ENCODE measurements at places on chromosomes 5 and 9. TPM values are rescaled to one million over a fixed set of nuclear protein-coding genes. Genes with fewer than 3 reads are reported as not detected.

Gene SAXO1
- not detected for total RNA-seq

Gene UNC13B
- 11.9 TPM for total RNA-seq

Gene PCA3
- not detected for total RNA-seq

Gene DELE1
- total RNA-seq = 47.9 TPM

Gene MAT2B
- 63.1 TPM for total RNA-seq

Gene FSTL4
- total RNA-seq = not detected

Gene ESM1
- total RNA-seq = 25.5 TPM

- no peak overlapping the region for H3K27ac ChIP-seq
- H3K36me3 ChIP-seq = no peaks in the 10 kb centered on the region
- peaks cover 21% of the 10 kb centered on the region for H3K27me3 ChIP-seq
- H3K4me3 ChIP-seq = no peak overlapping the region
- DNase-seq = no peak
- H3K4me1 ChIP-seq = no peaks in the 10 kb centered on the region
These were observed 97.7 kb downstream of the SLC1A3 start for GRCh38 chr5:36704131-36704530.

DNA sequence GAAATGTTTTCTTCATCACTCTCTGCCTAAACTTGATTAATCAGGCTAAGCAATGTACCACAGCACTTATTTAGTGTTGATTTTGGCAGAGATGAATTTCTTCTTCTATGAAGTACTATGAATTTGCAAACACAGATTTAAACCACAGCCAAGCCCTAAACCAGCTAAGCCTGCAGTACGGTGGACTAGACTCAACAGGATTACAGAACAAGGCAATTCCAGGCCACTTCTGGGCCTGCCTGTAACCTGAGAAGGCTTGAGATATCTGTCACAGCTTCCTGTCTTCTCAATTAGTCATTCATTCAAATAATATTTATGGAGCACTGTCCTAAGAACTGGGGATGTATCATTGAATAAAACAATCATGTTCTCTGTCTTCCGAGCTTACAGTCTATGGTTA, 32.4 kb upstream of the CAST start:
- H3K4me1 ChIP-seq = peaks cover 58% of the 10 kb centered on the region
- peak; percentile 92 for DNase-seq
- no peaks in the 10 kb centered on the region for H3K27me3 ChIP-seq
- H3K36me3 ChIP-seq = no peaks in the 10 kb centered on the region
- 0 out of 2 replicates have a peak overlapping the region, but pooled peaks have one; percentile 17 for H3K4me3 ChIP-seq
- peak overlapping the region; percentile 68 for H3K27ac ChIP-seq

DNA sequence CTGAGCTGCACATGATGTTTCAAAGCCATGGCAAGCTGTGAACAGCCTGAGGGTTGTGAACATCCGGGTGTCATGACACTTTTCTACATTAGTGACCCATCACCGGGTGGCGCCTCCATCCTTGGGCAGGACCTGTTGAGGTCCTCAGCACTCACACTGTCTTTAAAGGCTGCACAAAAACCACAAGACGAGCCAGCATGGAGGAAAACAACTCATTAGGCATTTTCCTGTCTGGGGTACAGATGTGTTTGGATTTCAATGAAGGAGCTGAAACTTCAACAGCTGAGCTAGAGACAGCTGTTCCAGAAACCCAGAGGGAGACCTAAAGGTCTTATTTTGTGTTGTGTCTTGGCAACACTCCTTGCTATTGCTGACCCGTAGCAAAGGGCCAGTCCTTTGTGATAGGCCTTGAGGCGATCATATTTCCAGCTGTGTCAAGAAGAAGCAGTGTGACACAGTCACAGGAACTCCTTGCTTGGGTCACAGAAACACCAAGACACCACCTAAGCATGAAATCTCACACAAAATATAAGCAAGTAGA, 151.8 kb upstream of the VLDLR start:
- DNase-seq = peak; percentile 37
- H3K4me3 ChIP-seq = no peak overlapping the region
- no peaks in the 10 kb centered on the region for H3K4me1 ChIP-seq
- no peaks in the 10 kb centered on the region for H3K36me3 ChIP-seq
- H3K27ac ChIP-seq = no peak overlapping the region
- H3K27me3 ChIP-seq = no peaks in the 10 kb centered on the region

DNA sequence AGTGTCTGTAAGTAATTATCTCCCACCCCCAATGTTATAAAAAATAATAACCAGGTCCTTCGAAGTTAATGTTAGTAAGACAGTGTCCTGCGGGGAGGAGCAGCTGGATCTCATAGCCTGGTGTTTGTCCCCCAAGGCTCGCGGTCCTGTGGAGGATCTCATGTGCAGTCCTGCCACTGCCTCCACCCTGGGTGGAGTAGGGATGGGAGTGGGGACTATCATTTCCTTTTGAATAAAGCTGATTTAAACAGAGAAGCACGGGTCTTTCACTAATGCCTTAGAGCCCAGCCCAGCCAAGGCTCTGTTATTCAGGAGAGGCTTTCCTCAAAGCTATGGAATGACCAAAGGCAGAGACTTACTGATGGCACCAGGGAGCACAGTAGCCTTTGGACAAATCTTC, 40.2 kb downstream of the SUB1 start:
- peaks cover 10% of the 10 kb centered on the region for H3K4me1 ChIP-seq
- no peaks in the 10 kb centered on the region for H3K36me3 ChIP-seq
- H3K27ac ChIP-seq = no peak overlapping the region
- no peak overlapping the region for H3K4me3 ChIP-seq
- H3K27me3 ChIP-seq = no peaks in the 10 kb centered on the region
- DNase-seq = no peak

DNA sequence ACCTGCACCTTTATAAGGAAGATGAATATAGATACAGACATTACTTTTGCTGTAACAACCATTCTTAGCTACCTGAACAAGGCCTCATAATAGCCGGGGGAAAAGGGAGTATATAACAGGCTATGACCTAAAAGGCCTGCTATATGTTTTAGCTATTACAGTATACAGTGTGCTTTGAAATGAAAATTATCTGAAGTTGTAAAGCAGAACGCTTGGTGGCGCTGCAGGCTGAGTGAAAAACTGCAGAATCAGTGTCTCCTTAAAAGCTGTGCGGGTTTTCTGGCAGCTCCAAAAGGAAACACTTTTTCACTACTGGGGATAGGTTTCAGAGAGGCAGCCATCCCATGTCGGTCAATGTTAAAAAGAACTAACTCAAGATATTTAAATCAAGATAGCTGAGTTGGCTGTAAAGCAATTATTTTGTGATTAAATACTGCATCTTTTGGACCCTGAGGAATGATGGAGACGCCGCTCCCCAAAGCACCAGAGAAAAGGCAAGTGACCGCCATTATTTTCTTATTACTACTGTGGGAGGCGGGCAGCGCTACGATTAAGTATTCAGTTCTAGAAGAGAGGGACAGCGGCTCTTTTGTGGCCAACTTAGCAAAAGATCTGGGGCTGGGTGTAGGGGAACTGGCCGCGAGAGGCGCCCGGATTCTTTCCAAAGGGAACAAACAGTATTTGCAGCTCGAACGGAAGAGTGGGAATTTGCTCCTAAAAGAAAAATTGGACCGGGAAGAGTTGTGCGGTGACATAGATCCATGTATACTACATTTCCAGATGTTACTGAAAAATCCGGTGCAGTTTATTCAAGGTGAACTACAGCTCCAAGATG, 5.9 kb downstream of the PCDHB6 start:
- H3K36me3 ChIP-seq = no peaks in the 10 kb centered on the region
- no peak overlapping the region for H3K4me3 ChIP-seq
- 0 out of 2 replicates have a peak, but pooled peaks cover 4% of the 10 kb centered on the region for H3K27me3 ChIP-seq

DNA sequence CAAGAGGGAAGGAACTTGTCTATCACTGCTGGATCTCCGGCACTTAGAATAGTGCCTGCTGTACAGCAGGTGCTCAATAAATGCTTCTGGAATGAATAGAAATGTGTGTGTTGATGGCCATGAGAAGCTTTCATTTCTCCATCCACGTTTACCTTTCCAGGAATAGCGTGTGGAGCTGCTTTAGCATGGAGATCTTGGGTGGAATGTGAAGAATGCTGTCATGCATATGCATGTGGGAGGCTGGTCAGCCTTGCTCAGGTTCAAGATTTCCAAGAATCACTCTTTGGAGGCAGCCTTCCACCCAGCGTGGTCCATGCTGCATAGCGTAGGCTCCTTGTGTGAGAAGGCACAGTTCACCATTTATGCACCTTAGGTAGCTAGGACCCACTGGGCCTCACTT, 19.2 kb downstream of the COL15A1 start:
- peaks cover 41% of the 10 kb centered on the region for H3K4me1 ChIP-seq
- 0 out of 2 replicates have a peak overlapping the region, but pooled peaks have one; percentile 38 for H3K27ac ChIP-seq

- H3K36me3 ChIP-seq = no peaks in the 10 kb centered on the region
- H3K27me3 ChIP-seq = peaks cover 5% of the 10 kb centered on the region
- no peak for DNase-seq
- H3K4me3 ChIP-seq = no peak overlapping the region
- H3K4me1 ChIP-seq = no peaks in the 10 kb centered on the region
These were observed 29.3 kb downstream of the CATSPER3 start for GRCh38 chr5:134997015-134997414.

DNA sequence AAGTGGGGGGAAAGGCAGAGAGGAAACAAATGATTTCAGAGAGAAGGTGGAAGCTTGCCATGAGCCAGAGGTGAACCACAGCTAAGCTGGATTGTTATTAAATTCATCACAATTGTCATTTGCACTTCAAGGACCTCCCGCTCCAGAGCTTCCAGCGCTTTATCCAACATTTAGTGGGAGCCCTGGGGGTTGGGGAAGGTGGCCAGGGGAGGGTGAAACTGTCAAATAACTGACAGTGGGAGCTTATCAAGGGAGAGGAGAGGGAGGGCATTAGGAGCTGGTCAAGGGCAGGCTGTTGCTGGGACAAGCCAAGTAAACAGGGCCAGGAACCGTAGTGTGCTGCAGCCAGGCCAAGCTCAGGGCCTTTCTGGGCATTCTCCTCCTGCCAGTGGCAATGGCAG, 71.5 kb downstream of the SIL1 start:
- peaks cover 12% of the 10 kb centered on the region for H3K36me3 ChIP-seq
- H3K4me3 ChIP-seq = no peak overlapping the region
- H3K27ac ChIP-seq = no peak overlapping the region
- no peaks in the 10 kb centered on the region for H3K27me3 ChIP-seq

DNA sequence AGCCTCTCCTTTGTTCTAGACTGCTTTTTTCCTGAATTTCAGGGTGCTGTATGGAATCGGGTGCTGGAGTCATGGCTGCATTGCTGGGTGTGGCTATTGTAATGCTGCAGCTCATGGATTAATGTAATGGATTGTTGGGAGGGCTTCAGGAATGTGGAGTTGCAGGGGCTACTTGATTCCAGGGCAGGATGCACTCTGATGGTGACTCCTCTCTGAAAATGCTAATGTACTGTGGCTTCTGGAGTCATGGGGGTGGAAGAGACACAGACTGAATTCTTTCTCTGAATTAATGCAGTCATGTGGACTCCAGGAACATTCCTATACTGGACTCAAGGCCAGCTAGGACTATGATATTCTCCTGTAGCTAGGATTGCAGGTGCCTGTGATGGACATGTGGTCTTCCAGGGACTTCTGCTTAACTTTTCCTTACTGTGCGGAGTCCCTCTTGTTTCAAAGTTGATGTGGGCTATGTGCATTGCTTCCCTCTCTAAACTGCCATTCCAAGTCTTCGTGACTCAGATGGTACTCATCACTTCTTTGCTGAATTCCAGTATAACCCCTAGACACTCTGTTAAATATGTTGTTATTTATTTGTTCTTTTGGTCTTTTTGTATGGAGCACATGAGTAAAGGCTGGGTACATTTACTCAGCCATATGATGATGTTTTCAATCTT, 396.2 kb downstream of the KCTD16 start:
- H3K4me1 ChIP-seq = no peaks in the 10 kb centered on the region
- no peak overlapping the region for H3K4me3 ChIP-seq

DNA sequence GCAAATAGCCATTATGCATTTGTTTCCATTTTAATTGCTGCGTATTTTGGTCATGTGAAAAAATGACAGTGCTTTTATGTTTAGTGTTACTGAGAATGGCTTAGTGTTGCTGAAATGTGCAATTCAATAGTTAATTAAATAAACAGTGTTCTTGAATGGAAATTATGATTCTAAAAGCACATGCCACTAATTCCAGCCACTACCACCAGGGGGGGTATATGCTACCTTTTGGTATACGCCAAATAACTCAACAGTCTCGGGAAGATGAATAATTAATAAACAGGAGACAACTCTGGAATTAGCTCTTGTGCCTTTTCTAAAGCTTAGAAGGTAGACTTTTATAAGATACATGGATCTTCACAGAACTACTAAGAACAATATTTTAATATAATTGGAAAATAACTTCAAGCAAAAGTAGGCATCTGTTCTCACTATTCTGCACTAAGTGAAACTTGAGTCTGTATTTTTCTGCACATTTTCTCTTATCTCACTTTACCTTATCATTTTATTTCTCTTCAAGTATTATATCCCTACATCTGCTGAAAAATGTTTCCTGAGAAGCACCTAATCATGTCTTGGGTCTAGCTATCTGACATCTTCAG, 83.5 kb upstream of the MINAR2 start:
- H3K27ac ChIP-seq = no peak overlapping the region
- peak; percentile 38 for DNase-seq
- no peaks in the 10 kb centered on the region for H3K4me1 ChIP-seq
- H3K27me3 ChIP-seq = no peaks in the 10 kb centered on the region

DNA sequence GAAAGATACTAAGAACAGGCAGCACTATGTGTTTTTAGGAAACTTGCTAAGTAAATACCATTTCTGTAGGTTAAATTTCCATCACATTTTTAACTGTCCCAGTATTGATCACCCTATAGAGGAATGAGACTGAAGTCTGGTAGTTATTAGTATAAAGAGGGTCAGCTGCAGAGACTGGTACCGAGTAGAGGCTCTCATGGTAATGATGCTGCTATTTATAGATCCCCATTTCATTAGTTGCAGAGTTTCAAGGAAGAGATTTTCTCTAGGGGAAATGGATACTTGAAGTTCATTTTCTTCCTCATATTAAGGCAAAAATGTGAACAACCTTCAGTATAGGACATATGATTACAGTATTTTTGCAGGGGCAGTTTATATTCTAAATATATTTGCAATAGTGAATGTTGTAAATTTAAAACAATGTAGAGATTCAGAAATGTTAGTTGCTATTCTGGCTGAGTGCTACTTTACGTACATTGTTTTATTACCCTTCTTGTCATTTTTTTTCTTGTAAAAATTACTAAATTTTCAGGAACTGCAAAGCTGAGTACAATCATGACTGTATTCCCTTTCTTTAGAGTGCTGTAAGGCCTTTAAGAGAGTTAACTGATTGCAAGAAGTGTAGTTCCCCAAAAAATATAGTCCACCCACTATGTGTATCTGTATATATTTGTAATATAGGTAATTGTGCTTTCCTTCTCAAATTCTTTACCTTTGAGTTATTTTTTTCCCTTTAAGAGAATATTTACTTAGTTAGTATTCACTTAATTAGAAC, 14.7 kb downstream of the PBX3 start:
- no peaks in the 10 kb centered on the region for H3K27me3 ChIP-seq
- H3K27ac ChIP-seq = no peak overlapping the region
- no peaks in the 10 kb centered on the region for H3K36me3 ChIP-seq
- no peak for DNase-seq

DNA sequence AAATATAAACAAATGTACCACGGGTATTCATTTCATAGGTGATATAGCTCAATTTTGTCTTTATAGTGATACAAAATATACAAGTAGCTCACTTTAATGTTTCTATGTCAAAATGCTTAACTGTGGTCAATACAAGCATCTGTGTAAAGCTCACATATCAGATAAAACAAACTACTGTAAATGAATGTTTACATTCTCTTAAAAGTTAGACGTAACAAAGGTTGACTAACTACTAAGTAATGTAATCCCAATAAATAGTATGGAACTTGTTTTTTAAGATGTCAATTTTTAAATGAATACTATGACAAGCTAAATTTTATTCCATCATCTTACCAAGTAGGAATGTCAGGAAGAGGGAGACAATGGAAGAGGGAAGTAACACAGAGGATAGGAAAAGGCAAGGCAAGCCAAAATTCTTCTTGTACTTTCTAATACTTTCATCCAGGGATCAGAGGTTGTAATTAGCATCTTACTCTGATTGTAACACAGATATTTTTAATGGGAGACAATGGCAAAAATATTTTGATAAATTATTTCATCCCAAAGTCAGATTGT, 105.5 kb downstream of the STRBP start:
- no peaks in the 10 kb centered on the region for H3K36me3 ChIP-seq
- no peak overlapping the region for H3K27ac ChIP-seq
- H3K27me3 ChIP-seq = no peaks in the 10 kb centered on the region
- no peaks in the 10 kb centered on the region for H3K4me1 ChIP-seq
